ENCODE measurements at places on chromosomes 12 and 14. TPM values are rescaled to one million over a fixed set of nuclear protein-coding genes. Genes with fewer than 3 reads are reported as not detected.
A peak's percentile ranks its signal among the peaks of the same experiment; 100 is the strongest.

GRCh38 chr14:24351517-24351916 is 11.7 kb upstream of the RIPK3 start:
- DNase-seq: peak; percentile 42

SLC8A3 gene
- total RNA-seq: 0.04 TPM

DNA sequence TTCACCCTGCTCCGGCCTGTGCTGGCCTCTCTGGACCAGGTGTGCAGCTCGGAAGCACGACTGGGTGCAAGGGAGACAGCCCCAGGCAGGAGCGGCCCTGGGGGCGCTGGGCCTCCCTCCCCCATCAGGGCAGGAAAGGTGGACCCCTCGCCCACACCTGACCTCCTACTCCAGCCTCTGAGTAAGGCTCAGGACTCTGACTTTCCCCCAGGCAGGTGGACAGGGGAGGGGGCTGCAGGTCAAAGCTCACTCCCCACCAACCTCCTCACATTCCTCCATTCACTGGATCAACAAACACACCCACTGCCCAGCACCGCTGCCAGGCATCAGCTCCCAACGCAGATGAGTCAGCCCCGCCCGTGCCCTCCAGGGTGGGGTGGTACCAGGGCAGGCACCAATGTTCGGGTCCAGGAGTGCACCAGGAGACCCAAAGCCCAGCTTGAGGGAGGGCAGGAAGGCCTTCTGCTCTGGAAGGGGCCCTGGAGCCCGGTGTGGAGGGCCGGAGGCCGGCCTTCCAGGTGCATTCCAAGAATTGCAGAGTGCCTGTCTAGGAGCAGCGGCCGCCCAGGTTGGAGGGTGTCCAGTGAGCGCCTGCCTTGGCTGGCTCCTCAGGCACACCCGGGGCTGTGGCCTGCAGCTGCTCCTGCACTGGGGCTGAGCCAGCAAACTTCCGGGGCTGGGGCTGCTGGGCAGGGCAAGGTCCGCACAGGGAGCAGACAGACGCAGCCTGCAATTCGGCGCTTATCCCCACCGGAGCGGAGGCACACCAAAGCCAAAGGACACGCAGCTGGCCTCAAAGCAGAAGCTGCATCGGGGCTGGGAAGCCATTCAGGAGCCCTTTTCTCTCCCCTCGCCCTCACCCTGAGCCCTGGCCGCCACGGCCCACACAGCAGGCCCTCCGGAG is 1.6 kb upstream of the INF2 start:
- peak; percentile 76 for DNase-seq

- DNase-seq: no peak
Measured at GRCh38 chr14:31229009-31229408, 21.4 kb upstream of the HECTD1 start.

DNA sequence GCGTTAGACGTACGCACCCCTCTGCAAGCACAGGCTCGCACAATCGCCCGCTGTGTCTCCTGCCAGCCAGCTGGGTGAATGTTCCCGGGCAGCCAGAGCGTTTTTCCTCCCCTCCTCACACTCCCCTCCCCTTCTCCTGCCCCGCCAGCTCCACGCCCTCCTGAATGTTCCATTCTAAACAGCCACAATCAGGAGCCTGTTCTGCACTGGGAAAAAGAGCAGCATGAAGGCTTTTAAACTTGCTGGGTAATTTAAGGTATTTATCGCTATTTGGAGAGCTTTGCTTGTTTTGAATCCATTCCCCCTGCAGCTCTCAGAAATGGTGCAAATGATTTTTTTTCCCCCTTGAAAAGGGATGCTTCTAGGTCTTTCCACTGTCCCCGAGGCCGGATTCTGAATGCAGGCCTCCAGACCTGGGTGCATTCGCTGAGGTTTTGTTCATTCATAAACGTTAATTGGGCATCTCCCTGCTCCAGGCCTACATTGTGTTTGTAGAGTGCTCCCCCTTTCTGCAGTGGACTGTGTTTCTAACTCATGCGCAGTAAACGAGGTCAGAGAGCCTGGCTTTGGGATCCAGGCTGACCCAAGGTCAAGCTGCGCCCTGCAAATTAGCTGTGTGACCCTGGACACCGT is 212.5 kb downstream of the CHST11 start:
- peak; percentile 32 for DNase-seq

DNA sequence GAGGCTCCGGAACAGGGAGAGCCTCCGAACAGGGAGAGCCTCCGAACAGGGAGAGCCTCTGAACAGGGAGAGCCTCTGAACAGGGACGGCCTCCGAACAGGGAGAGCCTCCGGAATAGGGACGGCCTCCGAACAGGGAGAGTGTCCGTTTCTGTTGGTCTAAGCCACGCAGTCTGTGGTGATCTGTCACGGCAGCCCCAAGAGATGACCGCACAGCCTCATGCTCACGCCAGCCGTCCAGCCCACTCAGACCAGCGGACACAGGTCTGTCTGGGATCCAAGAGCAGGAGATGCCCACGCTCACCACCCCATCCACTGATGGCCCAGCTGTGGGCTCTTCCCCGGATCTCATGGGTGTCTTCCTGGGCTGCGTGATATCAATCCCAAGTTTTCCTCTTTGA is 33.3 kb downstream of the GALNT9 start:
- DNase-seq: no peak

All from foreskin keratinocyte (primary cell).